Activated T-cell treated with anti-CD3 and anti-CD28 coated beads, Interleukin-2, amount 50 U/mL, for 72 hours (primary cell): ENCODE measurements at places on chromosomes 12 and 14.

GRCh38 chr14:69982220-69982839, 103.1 kb downstream of the SMOC1 start:
- no peak for DNase-seq

DNA sequence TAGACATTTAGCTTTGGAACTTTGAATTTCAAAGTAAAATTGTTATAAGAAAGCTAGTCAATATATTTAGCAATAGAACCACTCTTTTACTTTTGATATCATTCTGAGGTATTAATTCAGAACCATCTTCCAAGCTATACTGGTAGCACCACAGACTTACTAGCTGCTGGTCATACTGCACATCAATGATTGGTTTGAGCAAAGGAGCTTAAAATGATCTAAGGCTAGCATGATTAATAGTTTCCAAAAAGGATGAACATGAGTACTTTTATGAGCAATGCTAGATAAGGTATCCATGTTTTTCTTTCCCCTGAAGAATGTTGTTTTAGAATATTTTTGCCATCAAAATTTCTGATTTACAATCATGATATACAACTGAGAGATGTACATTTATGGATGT, 17.2 kb downstream of the CNIH1 start:
- DNase-seq: no peak

- no peak for DNase-seq
These were observed 33.4 kb downstream of the ACADS start for GRCh38 chr12:120758798-120759590.

DNA sequence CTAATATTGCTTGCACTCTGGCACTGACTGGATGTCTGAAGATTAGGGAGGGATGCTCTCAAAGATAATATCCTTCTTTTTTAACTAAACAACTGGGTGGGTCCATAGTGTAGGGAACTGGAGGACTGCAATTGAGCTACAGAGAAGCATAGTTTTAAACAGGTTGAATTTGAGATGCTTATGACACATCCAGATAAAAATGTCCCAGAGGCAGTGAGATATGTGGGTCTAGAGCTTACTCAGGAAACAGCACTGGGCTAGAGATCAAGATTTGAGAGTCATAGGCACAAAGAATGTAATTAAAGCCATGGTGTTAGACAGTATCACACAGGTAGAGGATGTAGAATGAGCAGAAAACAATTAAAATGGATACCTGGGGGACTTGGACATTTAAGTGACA, 198.4 kb downstream of the NELL2 start:
- DNase-seq: no peak

- DNase-seq: peak; percentile 5
These were observed 61.6 kb upstream of the DAAM1 start for GRCh38 chr14:59126714-59127436.

GRCh38 chr14:71486279-71486678, 445.9 kb upstream of the RGS6 start:
- no peak for DNase-seq

- no peak for DNase-seq
These were observed 17.7 kb downstream of the ATP2B1 start for GRCh38 chr12:89690925-89691324.

DNA sequence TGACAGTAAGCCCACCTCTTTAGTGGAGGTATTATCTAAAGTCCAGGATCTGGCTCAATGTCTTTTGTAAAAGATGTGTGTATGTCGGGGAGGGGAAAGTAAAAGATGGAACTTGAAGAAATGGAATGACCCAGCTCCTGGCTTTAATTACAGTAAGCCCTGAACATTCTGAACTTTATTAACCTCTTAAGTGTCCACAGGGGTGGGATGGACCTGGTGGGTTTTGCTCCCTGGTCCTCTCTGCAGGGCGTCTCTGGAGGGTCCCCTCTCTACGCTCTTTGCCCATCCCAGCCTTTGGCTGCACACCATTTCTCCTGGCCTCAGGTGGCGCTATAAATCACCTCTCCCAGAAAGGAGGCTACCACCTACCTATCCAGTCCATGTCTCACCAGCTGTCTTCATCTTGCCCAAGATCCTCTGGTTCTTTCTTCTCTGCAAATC, 3.7 kb upstream of the CISTR start:
- no peak for DNase-seq

- no peak for DNase-seq
These were observed 46.9 kb downstream of the KLHL28 start for GRCh38 chr14:44914849-44915248.

GRCh38 chr12:14962797-14963196, 1.4 kb upstream of the ARHGDIB start:
- DNase-seq: no peak

DNA sequence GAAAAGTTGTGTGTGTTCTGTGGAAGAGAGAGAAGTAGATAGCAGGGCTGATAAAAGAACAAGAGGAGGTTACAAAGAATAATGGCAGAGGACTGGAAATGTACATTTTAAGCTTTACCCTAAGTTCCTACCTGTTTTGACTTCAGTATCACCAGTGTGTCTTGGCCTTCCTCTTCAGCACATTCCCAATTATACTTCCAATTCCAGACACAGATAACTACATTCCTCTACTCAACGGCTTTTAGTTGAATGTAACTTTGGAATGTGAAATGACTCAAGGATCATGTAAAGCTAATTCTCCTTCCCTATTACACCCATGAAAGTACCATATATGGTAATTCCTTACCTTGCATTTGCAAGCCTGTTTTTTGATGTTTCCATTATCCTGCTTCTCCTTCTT, 5.0 kb downstream of the MGST1 start:
- DNase-seq: no peak

DNA sequence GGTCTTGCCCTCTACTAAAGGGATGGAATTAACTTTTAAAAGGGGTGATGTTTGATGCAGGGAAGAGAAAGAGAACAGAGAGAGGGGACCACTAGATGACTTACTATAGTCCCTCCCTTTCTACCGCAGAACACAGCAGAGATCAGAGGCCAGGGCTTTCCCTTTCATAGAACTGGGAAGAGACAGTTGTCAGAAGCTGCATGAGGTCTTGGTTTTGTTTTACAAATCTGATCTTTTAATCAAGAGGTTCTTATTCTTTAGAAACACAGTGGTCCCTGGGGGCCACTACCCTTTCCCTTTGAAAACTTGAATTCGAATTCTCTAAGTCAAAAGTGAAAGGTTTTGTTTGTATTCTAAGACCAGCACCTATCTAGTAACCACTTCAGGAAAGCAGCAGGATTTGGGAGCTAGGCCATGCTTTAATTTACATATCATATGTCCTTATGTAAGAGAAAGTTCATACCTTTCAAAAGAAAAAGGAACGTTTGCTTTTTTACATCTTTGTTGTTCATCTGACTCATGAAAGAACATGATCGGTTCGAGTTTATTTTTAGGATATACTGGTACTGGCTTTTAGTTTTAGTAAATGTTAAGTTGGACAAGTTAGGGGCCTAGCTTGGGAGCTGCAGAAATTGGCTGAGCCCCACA, 6.3 kb downstream of the FBXL14 start:
- no peak for DNase-seq

DNA sequence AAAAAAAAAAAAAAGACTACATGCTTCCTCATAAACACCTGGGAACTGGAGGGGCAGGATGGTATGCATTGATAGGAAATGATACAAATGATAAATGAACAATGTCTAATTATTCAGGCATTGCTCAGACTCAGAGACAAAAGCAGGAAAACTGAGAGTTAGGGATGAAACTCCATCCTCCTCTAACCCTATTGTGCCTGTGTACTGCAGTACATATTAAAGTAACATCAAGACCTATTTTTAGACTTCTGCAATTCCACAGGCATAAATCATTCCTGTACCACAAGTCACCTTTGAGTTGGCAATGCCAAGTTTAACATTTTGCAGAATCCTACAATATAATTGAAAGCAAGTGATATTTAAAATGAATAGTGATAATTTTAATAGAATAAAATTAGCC, 156.5 kb upstream of the USP15 start:
- DNase-seq: no peak

- no peak for DNase-seq
These were observed 11.6 kb upstream of the GXYLT1 start for GRCh38 chr12:42156232-42156631.

- no peak for DNase-seq
These were observed 44.9 kb downstream of the DDX11 start for GRCh38 chr12:31118347-31119191.

DNA sequence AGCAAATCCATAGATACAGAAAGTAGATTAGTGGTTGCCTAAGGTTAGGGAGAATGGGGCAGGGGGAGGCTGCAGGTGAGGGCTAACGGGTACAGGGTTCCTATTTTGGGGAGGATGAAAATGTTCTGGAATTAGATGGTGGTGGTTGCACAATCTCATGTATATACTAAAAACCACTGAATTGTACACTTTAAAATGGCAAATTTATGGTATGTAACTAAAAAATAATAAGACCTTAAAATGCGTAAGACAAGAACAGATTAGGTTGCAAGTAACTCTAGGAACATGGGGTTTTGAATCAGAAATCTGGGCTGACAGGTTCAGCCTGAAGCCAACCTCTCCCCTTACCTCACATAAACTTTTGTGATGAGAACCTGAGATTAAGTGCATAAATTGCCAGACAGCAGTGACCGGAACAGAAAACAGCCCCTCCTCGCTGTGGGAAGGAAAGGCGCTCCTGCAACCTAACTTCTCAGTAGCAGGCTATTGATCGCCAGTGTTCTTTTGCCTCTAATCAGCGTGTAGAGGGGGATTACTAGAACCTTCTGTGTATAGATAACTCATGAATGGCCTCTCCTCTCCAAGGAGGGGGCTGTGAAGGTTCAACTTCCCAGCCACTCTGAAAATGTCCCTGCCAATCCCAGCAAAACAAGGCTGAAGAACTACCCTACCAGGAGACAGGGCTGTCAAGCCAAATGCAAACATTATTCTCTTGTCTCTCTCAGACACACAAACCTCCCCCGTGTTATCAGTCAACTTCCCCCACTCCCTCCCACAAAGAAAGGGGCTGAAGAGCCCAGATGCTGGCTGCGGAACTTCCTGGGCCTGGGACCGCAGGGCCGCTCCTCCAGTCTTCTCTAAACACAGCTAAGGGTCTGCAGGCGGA, 1.9 kb downstream of the SSH1 start:
- no peak for DNase-seq

GRCh38 chr14:59630288-59630963, 53.8 kb upstream of the CCDC175 start:
- peak; percentile 4 for DNase-seq

- DNase-seq: no peak
These were observed 29.5 kb downstream of the SLC8B1 start for GRCh38 chr12:113305281-113305856.

GRCh38 chr12:110600254-110600653, 13.7 kb upstream of the TCTN1 start:
- DNase-seq: no peak

DNA sequence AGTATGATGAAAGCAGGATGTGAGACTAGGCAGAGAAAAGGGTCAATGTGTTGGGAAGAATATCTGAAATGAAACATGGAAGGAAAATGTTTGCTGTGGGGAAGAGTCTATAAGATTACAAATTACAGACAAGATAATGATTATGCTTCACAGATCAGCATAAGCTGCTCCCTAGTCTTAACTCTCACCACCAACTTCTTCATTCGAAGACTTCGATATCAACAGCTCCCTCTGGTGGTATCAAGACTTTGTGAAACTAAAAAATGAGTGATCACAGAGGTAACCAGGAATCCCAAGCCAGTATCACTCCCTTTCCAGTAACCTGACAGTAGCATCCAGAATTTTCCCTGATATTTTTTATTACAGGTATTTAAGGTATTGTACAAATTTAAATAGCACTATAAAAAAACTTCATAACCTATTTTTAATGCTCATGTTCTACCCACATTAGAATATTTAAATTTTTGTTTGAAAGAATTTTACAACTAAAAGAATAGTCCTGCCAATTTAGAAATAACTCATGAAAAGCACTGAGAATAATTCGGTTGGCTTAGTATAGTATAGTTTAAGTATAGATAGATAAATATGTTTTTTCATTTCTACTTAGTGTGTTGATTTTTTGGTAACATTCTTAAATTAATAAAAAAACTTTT, 84.4 kb downstream of the C2CD5 start:
- no peak for DNase-seq

- peak; percentile 22 for DNase-seq
These were observed 5.0 kb upstream of the MMP19 start for GRCh38 chr12:55847603-55848291.

DNA sequence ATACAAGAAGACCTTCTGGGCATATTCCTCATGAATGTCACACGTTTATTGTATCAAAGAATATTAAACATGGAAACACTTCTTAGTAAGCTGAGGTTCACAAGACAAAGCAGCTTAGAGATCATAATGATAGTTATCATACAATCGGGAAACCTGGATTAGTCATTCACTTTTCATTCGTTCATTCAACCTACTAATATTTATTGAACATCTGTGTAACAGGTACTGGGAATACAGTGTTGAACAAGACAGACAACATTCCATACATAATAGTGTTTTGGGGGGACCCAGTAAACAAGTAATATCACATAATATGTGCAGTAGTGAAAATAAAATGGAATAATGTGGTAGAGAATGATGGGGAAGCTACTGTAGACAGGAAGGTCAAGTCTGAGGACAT, 100.6 kb upstream of the GRIP1 start:
- DNase-seq: no peak
